Stimulated activated CD4-positive, alpha-beta T cell treated with anti-CD3 and anti-CD28 coated beads, TNF-alpha, amount 100 ng/mL, for 4 hours (primary cell): ENCODE measurements at places on chromosomes 13 and 19.

- DNase-seq = no peak
These were observed 7.1 kb downstream of the GGACT start for GRCh38 chr13:100581504-100581903.

DNA sequence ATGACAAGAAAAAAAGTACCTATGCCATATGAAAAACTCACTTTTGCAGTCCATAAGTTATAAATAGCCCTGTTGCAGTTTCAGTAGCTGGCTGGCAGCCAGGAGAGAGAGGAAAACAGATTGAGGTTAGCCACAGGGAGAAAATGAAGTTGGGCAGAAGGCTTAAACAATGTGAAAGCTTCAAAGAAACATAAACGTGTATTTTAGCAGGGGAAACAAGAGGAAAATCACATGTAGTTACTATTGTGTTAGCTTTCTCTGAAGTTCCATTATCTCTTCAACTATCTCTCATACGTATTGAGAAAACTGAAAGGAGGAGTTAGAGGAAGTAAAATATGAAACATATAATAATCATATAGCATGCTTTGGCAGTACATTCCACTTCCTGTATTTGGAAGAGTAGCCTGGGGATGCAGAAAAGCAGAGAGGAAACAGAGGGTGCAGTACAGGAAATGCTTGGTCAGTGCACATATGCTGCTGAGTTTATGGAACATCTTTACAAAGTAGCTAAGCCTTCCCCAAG lies 1551.1 kb downstream of the EFNB2 start:
- no peak for DNase-seq

DNA sequence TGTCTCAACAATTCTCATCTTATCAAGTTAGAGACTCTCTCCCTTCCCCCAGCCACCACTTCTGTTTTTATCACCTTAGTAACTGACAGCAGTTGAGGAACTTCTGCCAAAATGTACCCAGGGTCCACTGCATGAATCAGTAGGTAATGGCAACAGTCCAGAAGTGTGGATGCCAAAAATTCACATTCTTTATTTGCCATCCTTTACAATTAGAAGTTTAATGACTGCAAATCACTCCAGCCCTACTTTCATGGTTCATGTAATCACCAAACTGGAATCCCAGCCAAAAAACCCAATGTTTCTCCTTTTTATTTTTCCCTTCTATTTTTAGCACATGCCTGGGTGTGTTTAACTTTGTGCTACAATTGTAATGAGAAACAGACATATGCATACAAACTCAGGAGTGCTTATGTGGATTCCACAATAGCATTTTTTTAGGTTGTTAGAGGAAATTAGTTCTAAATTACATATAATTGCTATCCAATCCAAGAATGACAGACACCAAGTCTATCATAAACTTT lies 243.5 kb downstream of the RGCC start:
- DNase-seq = no peak

DNA sequence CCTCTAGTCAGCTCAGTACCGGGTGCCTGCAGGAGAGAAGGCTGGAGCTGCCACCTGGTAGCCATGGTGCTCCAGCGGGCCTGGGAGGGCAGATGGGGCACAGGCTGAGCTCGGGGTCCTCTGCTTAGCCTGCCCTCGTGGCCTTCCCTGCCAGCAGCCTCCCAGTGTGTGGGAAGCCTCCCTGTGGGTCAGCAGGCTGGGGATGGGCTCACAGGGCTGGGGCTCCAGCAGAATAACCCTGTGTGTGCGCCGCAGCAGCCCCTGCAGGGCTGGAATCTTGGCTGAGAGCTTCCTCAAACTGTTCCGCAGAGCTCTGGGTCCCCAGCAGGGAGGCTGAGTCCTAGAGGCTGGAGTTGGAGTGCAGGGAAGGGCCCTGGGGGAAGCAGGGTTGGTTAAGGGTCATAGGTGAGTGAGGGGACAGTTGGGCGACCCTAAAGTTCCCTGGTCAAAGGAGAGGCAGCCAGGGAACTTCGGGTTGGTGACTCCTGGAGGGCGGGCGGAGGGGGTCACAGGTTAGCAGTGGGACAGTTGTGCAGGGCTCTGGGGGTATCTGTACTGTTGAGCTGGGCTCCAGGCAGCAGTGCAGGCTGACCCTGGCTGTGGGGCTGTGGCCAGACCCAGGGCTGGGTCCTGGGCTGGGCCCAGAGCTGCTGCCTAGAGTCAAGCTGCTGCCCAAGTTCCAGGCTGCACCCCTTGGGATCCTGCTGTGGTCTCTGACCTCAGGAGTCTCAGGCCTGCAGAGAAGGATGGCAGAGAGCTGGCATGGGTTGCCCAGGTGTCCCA lies 14.0 kb downstream of the ARHGAP33 start:
- no peak for DNase-seq

GRCh38 chr13:47288546-47288945 lies 391.7 kb upstream of the HTR2A start:
- no peak for DNase-seq

DNA sequence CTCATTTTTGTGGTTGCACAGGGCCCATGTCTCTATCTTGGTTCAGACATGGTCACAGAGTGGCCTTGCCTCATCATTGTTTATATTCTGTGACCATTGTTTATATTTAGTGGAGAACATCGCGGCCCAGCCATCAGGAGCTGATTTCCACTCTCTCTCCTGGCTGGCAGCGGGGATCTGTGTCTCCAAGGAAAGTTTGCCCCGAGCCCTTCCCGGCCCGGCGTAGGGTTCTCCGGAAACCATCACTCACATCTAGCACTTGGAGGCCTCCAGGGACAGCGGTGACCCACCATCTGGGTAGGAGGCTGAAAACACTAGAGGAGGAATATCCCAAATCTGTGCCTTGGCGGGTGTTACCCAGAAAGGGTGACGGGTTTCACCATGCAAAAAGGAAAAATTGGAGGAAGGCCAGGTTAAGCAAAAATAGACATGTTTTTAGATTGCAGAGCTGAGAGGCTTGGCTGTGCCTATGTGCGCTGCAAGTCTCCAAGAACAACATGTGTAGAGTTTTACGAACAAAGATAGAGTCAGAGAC lies 726 bp upstream of the ZNF358 start:
- DNase-seq = no peak

DNA sequence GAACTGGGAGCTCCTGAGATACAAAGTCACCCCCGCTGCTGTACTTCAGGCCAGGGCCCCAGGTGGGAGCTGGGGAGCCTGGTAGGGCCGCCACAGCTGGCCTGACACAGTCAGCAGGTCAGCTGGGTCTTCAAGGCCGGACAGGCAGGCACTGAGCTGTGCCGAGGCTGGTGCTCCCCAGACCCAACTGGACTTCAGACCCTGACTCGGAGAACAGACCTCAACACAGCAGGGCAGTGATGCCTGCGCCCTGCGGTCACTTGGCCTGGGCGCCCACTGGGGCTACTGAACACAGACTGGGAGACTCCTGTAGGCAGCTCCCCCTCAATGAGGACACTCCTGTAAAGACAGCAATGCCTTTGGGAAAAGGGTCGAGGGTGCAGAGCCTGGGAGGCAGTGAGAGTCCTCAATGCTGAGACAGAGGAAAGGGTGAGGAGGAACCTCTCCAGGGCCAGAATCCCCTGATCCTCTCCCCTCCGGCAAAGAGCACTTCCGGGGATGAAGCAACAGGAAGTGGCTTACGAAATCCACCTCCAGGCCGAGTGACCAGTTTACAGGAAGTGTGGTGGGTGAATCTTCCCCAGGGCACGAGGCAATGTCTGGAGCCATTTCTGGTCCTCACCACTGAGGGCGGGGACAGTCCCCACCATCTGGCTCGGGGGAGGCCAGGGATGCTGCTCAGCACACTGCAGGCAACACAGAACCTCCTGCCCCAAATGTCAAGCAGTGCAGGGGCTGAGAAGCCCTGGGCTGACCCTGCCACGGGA lies 40.8 kb upstream of the ISYNA1 start:
- peak; percentile 28 for DNase-seq

DNA sequence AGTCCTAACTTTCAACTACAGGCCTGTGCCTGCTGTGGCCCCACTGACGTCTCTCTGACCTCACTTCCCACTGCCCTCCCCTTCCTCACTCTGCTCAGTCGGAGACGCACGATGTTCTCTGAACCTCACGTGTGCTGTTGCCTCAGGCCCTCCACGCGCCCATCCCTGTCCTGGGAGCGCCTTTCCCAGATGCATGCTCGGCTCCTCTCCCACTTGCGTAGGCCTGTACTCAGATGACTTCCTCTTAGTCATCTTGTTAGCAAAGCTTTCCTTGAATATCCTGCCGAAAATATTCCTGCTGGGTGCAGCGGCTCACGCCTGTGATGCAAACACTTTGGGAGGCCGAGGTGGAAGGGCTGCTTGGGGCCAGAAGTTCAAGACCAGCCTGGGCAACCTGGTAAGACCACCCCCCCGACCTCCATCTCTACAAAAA lies 9.3 kb upstream of the SYT5 start:
- no peak for DNase-seq

DNA sequence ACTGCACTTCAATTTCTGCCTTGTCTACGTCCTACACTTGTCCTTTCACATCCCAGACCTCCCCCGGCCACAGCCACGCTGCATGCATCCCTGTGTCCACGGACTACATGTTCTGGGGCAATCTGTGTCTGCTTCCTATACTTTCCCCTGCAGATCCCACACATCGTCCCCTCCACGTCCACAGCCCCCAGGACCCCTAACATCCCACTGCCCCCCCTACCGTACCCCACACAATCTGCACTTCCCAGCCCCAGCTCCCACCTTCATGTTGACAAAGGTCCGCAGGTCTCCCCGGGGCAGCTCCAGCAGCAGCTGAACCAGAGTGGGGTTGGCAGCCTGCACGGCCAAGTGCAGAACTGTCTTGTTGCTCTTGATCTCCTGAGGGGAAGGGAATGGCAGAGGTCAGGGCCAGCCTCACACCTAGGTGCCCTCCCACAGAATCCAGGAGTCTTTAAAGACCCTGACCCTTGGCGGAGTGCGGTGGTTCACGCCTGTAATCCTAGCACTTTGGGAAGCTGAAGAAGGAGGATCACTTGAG lies 10.2 kb downstream of the NFKBID start:
- no peak for DNase-seq

- DNase-seq = no peak
These were observed 30.1 kb downstream of the CCDC8 start for GRCh38 chr19:46383171-46383815.

DNA sequence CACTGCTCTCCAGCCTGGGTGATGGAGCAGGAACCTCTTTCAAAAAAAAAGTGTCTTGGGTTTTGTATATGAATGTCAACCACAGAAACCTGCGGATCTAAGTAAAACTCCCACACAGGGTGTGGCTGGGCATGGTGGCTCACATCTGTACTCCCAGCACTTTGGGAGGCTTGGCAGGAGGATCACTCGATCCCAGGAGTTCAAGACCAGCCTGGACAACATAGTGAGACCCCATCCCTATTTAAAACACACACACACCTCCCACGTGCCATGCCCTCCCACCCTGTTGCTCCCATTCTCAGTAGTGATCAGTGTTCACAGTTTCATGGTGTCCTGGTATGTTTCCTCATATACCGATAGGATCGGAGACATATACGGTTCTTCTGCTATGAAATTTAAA lies 9.2 kb downstream of the TMED1 start:
- no peak for DNase-seq

- no peak for DNase-seq
These were observed 11.0 kb downstream of the TSHZ3 start for GRCh38 chr19:31338069-31338776.

- no peak for DNase-seq
These were observed 2.3 kb upstream of the N4BP2L1 start for GRCh38 chr13:32430018-32430747.

- no peak for DNase-seq
These were observed 1.3 kb upstream of the RPS9 start for GRCh38 chr19:54199401-54199800.

- no peak for DNase-seq
These were observed 3.4 kb downstream of the DNMT1 start for GRCh38 chr19:10191347-10191746.

DNA sequence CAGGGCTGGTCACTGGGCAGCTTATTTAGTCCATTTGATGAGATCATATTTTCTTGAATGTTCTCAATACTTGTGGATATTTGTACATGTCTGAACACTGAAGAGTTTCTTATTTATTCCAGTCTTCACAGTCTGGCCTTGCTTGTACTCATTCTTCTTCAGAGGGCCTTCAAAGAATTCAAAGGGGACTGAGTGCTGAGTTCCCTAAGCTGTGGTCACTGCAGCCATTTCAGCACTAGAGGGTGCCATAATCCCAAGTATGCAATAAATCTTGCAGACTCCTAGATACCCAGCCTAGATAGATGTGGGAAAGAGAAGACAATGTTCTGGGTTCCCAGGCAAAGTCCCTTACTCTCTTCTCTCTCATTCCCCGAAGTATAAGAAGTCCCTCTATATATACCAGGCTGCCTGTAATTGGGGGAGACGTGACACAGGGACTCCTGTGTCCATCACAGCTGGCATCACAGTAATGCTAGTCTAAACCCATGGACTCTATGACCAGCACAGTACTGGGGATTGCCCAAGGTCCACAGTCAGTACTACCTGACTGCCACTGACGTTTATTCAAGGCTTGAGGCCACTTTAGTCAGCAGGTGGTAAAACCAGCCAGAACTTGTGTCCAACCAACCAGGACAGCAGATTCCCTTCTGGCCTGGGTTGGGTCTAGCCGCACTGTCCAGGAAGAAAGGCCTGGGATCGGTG lies 8.9 kb upstream of the VN1R1 start:
- DNase-seq = no peak

- no peak for DNase-seq
These were observed 865.0 kb downstream of the PCDH9 start for GRCh38 chr13:66365101-66365500.

- no peak for DNase-seq
These were observed 11.6 kb upstream of the GPR18 start for GRCh38 chr13:99269627-99270241.

DNA sequence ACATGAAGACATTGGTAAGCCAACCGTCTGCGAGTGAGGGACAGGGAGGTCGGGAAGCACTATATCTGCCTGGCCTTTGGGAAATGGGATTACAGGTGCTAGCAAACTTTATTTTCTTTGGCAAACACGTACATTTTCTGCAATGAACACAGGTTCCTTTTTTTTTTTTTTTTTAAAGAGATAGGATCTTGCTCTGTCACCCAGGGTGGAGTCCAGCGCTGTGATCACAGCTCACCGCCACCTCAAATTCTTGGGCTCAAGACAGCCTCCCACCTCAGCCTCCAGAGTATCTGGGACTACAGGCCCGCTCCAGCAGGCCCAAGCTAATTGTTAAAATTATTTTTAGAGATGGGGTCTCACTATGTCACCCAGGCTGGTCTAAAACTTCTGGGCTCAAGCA lies 24.2 kb downstream of the ELAVL1 start:
- no peak for DNase-seq

DNA sequence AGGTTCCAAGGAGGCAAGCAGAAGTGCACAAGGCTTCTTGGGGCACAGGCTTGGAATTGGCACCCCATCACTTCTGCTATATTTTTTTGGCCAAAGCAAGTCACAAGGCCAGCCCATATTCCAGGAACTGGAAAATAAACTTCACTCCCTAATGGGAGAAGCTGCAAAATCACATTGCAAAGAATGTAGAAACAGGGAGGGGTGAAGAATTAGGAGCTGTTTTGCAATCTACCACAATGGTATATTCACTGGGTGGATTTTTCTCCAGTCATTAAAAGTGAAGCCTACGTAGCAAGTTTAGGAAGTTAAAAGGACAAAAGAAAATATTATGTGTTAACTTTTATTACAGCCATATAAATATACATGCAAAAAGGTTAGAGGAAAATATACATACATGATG lies 464.8 kb downstream of the COG6 start:
- no peak for DNase-seq
